ENCODE measurements at places on chromosomes 6 and 20.

- no peak for DNase-seq
Measured at GRCh38 chr6:151408858-151409257, 17.5 kb upstream of the ZBTB2 start.

- no peak for DNase-seq
Measured at GRCh38 chr6:32081168-32081990, 27.8 kb downstream of the TNXB start.

GRCh38 chr6:11129908-11130565, 18.5 kb upstream of the ERVFRD-1 start:
- no peak for DNase-seq

- DNase-seq, result no peak
Measured at GRCh38 chr20:21518292-21518991, 4.6 kb upstream of the NKX2-2 start.

DNA sequence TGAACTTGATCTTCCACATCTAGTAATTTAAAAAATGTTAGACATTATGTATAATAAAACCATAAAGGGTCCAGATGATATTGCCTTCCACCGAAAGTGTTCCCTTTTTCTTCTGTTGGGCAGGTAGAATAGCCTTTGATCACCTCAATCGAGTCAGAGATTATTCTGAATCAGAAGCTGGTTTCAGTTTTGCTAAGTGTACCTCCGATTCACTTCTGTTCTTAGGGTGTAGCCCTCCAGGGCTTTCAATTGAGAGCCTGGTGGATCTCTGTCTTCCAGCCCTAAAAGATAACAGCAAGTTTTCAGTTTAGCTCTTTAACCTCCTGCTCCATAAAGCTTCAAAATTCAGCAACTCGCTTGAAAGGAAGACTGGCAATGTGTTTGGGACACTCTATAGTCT, 21.1 kb upstream of the AIG1 start:
- DNase-seq, result no peak

DNA sequence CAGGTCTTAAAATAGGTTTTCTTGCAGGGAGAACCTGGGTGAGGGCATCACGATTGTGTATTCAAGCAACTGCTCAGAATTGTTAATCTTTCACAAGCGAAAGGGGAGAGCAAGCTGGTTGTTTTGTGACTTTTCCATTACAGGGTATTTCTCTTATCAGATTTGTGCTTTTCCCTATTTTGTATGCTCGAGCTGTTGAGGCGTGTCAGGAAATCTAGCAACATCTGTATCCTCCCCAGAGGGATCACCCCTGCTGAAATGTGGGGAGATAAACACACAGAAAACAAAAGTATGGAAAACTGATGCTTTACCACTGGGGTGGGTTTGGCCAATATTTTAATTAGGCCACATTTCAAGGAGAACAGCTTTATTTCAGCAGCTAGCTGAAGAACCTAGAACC, 187.0 kb downstream of the DTNBP1 start:
- no peak for DNase-seq

DNA sequence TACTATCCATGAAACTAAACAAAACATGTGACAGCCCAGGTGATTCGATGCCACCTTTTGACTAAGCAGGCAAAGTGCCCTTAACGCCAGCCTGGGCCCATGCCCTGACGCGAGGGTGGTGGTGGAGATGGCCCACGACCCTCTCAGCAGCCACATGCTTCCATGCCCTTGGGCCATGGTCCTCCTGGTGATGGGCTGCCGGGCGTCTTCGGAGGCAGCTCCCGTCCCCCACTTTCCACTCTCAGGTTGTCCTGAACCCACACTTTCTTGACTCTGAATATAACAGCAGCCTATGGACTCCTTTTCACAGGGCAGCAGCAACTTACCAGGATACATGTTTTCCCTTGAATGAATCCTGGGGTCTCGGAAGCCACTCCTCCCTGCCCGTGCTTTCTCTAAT, 33.6 kb downstream of the TMEM242 start:
- DNase-seq, result no peak

DNA sequence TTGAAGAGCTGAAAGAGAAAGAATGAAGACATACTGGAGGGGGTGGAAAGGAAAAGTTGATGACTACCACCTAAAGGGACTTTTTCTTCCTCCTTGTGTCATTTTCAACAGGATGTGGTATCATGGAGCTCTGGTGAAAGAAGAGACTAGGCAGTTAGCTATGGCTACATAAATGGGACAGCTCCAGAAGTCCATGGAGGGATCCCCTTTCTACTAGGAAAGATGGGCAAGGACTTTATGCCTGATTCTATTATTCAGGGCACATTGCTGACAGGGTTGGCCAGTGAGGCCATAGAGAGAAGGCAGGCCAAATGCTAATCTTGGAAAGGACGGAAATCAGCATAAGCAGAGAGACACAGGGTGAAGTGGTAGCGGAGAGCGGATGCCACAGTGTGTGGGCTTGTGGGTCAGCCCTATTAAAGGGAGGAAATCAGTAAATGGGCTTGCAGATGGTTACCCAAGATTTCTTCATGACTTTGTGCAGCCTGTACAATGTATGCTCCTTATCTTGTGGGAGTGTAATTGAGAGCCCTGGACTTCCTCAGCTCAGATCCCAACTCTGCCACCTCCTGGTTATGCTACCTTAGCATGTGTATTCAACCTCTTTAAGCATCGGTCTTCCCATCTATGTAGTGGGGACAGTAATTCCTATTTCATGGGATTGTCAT, 77.4 kb upstream of the TMEM170B start:
- no peak for DNase-seq

- DNase-seq, result no peak
Measured at GRCh38 chr20:5511930-5512329, 195.2 kb upstream of the PROKR2 start.

- peak; percentile 48 for DNase-seq
Measured at GRCh38 chr6:163415620-163416556, 1.4 kb downstream of the QKI start.

GRCh38 chr20:4671015-4671414, 50.7 kb upstream of the PRND start:
- no peak for DNase-seq

DNA sequence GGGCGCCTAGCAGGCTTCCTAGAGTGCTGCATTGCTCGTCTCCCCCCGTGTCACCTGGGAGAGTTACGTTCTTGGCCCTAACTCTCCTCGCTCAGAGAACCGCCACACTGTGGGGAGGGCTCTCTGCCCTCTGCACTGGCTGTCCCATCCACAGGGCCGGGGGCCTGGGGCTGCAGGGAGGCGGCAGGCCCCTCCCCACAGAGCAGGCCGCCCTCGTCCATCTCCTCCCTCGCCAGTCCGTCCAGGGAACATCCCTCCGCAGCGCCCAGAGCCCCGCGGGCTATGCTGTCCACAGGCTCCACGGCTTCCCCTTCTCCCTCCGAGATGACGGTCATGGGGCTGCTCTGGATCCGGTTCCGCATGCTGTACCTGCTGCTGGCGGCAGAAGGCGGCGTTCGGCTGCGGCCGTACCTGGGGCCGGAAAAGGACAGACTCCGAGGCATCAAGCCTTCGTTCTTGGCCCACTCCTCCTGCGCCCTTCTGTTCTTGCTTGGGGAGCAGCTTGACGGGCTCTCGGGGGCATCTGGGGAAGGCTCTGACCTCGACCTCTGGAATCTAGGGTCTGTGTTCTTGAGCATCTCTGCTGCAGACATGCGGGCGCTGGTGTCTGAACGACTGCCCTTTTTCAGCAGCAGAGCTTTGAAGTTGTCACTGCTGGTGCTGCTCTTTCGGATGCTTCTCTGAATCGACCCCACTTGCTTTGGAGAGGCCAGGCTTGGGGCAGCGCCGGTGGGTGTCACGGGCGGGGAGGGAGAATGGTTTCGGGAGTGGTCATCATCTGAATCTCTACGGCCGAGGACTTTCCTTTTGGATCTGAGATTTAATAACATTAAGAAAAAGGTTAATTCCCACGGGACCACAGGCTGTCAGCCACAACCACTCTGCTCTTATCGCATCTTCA, 20.2 kb downstream of the HEBP2 start:
- no peak for DNase-seq

GRCh38 chr6:112501705-112502104, 154.6 kb downstream of the RFPL4B start:
- no peak for DNase-seq

DNA sequence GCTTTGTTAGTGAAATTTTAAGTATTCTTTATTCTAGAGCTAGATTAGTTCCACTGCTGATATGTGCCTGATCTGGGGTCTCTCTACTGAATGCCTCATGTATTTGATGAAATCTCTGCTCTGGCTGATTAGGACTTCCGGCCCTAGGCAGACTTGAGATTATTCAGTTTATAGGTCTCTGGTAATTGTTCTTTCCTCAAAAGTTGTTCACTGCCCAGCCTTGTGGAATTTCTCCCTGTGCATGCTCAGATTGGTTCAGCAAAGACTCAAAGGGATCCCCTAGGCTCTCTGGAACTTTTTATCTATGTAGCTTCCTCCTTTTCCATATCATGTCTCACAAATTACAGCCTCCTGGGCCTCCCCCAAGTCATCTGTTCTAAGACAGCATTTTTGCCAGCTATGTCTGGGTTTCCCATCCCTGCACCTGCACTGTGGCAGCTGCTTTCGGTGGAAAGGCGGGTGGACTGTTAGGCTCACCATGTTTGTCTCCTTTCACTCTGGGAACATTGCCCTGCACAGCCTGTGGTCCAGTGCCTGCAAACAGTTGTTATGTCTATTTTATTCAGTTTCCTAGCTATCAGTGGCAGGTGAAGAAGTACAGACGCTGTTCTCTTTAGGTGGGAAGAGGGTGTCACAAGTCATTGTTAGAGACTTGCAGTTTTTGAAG, 73.7 kb downstream of the RPP40 start:
- no peak for DNase-seq

GRCh38 chr6:148179786-148180185, 162.9 kb upstream of the SASH1 start:
- no peak for DNase-seq

DNA sequence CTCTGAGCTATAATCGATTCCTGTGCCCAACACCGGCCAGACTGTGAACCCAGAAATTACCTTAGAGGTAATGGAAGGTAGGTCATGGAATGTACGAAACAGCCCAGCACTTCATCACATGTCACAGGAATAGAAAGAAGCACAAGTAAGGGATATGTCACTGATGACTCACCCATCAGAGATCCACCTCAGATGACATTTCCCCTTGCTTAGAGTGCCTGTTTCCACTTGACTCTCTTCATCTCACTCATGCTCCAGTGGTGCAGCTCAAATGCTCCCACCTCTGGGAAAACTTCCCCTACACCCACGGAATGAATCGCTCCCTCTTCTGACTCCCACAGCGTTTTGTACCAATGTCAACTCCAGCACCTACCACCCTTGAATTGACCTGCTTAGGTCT, 381.6 kb upstream of the CNR1 start:
- DNase-seq, result no peak

DNA sequence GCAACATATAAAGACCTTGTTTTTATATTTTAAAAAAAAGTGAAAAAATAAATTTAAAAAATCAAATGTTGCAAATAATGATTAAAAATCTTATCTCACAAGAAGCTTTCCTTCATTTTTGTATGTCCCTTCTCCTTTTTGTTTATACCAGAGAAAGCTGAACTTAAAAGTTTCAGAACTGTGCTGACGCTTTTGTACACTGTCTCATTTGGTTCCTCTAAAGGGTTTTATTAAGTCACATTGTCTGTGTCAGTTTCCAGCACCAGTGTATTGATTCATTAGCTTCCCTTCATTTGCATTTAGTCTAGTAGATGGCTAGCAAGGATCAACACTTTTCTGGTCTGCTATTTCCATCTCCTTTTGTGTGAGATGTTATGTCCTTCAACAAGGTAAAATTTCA, 6.7 kb downstream of the PCED1A start:
- DNase-seq, result no peak

- DNase-seq, result no peak
Measured at GRCh38 chr6:46735720-46736031, 501 bp upstream of the PLA2G7 start.

GRCh38 chr6:24744911-24745310, 26.0 kb upstream of the C6orf62 start:
- DNase-seq, result no peak

- no peak for DNase-seq
Measured at GRCh38 chr6:20044883-20045282, 167.4 kb downstream of the MBOAT1 start.

DNA sequence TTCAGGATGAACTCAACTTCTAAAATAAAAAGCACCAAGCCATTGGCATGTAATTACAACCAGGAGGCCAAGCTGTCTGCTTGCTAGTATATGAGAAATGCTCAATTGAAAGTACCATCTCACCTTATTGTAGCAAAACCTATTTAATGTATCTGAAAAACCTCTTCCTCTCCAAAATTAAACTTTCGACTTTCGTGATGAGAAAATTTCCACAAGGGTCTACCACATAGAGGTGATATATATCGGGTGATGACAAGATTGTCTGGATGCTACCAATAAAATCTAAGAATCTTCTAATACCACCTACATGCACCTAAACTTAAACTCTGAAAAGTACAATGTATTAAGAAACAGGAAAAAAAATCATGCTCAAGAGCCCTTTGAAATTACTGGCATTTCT, 74.2 kb downstream of the ATXN1 start:
- DNase-seq, result no peak

DNA sequence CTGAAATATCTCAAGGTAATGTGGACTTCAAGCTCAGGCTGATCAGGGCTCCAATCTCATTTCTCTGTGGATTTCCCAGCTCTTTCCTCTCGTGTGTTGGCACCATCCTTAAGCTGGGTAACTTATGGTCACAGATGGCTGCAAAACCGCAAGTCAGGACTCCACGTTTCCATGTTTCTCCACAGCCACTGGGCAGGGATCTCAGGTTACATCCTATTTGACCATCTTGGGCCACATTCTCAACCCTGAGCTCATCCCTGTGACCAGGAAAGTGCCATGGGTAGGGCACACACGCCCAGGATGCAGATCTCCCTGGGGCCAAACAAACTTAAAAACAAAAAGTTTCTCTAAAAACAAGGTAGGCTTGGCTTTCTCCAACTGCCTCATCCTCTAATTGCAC, 15.4 kb downstream of the RPS6KA2 start:
- DNase-seq, result no peak

- no peak for DNase-seq
Measured at GRCh38 chr20:34564833-34565232, 6.3 kb downstream of the MAP1LC3A start.

GRCh38 chr6:53142810-53143209, 5.8 kb downstream of the GCM1 start:
- no peak for DNase-seq

- DNase-seq, result no peak
Measured at GRCh38 chr20:57595041-57596030, 24.9 kb downstream of the ZBP1 start.

DNA sequence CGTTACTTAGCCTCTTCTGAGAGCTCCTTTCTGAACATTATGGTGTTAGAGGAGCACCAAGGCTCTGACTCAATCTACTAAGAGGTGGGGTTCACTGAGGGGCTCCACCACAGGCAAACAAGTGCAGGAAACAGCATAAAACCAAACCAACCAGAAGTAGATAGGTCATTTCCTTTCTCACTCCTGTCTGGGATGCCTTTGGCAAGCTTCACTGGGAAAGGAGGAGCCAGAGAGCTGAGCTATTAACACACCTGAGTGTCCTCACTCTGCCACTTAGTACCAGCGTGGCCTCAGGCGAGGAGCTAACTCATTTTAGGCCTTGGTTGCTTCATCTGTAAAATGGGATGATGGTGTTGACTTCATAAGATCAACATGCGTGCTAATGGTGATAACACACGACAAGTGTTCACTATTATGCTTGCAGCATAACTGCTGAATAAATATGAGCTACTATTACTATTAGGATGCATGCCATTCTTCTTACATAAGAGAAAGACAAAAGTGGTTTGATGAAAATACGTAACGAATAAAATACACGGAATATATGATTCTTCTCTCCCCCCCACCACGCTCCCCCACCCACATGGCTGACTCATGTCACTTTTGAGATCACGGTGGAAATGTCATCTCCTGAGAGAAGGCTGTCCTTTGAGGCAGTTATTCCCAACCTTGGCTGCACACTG, 185.4 kb downstream of the BCAS1 start:
- DNase-seq, result peak; percentile 60

- DNase-seq, result no peak
Measured at GRCh38 chr20:52470561-52470960, 279.0 kb upstream of the ZFP64 start.
